ENCODE measurements at places on chromosomes 13 and 19. TPM values are rescaled to one million over a fixed set of nuclear protein-coding genes. Genes with fewer than 3 reads are reported as not detected.

ZNF256 gene
- 12.0 TPM for total RNA-seq

NCAN gene
- total RNA-seq: 0.42 TPM

SLC8A2 gene
- total RNA-seq: 1.5 TPM

SIGLEC12 gene
- 0.11 TPM for total RNA-seq

SIGLEC11 gene
- total RNA-seq: 1.7 TPM

INAFM1 gene
- total RNA-seq: 2.8 TPM

DNA sequence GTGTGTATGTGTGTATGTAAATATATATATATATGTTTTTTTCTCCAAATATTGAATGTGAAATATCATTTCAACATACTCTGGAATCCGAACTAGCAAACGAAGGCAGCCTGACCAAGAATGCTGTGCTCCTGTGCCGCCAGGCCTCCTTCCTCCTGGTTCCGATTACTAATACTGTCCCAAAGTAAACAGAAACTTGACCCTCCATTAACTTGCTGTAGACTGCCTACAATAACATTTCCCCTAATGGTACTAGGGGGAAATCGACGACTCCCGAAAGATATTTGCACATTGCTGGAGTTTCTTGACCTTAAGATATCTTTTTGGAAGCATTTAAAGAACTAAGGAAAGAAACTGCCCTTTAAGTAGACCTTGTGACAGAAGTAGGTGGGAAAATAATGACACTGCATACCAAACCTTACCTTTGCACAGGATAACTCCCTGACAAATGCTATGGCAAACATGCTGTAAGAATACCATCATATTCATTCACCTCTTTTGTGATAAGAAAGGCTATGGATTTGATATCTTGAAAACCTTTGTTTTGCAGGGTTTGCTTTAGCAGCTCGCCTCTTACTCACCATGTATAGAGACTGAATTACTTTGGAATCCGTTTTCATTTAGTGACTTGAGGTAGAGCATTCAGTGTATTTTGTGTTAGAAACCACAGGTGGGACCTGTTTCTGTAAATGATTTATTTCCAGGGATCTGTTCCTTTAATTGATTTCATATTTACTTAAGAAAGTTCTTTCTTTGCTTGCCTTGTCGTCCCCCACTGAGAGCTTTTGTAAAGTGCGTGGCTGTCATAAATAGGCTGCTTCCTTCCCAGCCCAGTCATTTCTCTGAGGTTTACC is 80.1 kb downstream of the KLF5 start:
- no peak for DNase-seq

GRCh38 chr13:45441633-45442032 is 23.1 kb upstream of the COG3 start:
- DNase-seq: no peak

DNA sequence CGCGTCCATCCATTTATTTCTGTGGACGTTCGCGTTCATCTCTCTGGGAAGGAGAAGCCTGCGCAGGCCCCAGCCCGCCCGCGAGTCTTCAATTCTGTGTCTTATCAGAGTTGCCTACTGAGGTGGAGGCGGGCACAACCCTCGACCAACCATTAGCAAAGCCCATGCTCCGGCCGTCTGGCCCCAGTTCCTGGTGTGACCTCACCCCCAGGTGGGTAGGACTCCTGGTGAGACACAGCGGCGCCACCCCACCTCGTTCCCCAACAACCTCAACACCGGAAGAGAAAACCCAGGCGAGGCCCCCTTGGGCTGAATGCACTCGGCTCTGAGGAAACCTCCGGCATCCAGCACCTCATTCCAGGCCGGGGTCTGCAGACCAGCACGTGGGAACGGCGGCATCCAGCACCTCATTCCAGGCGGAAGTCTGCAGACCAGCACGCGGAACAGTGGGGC is 14.7 kb downstream of the ZNF787 start:
- DNase-seq: no peak

DNA sequence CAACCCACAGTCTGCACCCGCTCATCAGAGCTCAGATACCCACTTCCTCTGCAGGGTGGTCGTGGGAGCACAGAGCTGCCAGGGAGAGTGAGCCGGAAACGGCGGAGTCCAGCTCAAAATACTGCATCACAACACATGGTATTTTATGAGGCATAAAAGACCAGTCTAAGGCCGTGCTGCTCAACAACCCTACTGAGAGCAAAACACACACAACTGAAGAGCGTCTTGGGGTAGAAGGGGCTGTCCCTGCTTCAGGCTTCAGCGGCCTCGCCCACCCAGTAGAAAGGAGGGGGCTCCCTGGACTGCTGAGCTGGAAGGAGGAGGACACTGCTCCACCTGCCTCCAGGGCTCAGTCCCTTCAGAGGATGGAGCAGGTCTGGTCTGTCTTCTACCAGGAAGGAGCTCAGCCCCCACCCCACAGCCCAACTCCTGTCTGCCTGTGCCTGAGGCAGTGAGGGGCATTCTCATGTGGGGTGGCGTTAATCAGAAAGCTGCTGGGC is 36.9 kb downstream of the NAXD start:
- no peak for DNase-seq

DNA sequence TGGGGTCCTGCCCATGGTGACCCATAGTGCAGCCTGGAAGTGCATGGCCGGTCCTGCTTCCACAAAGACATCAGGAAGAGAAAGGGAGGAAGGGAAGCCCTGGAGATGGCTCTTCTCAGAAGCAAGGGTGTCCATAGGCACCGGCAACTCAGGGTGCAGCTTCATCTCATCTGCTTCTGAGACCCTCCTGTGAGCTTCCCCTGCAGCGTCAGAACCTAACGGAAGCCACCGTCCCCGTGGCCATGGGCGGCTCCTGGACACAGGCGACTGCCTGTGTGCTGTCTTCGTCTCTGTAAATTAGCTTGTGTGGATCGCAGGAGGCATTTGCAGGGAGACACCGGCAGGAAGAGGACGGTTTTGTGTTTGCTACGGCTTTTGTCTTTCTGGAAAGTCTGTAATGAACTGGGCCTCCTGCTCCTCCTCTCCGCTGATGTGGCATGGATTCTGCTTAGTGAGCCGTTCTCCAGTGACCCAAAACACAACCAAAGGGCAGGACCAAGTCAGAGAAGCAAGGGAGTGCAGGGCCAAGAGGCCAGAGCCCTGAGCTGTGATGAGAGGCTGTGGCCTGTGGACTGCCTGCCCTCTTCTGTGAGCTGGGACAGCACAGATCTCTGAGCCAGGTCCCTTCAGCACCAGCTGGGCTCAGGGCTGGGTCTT is 2.5 kb downstream of the ATP4B start:
- no peak for DNase-seq

DNA sequence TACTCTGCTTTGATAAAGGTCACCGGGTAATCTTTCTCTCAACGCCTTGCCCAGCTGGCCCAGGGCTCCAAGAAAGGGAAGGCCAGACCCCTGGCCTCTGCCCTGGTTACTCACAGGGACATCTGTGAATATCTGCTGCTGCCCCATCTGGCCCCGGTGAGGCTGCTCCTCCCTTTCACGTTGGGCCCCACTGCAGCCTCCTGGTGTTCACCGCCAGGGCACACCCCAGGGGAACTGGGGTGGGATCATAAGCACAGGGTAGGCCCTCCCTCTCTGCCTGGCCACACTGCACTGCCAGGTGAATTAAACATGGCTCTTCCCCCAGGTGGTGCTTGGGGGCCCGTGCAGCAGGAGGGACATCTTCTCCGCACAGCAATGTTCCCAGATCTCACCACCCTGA is 12.7 kb downstream of the LAIR1 start:
- no peak for DNase-seq

DNA sequence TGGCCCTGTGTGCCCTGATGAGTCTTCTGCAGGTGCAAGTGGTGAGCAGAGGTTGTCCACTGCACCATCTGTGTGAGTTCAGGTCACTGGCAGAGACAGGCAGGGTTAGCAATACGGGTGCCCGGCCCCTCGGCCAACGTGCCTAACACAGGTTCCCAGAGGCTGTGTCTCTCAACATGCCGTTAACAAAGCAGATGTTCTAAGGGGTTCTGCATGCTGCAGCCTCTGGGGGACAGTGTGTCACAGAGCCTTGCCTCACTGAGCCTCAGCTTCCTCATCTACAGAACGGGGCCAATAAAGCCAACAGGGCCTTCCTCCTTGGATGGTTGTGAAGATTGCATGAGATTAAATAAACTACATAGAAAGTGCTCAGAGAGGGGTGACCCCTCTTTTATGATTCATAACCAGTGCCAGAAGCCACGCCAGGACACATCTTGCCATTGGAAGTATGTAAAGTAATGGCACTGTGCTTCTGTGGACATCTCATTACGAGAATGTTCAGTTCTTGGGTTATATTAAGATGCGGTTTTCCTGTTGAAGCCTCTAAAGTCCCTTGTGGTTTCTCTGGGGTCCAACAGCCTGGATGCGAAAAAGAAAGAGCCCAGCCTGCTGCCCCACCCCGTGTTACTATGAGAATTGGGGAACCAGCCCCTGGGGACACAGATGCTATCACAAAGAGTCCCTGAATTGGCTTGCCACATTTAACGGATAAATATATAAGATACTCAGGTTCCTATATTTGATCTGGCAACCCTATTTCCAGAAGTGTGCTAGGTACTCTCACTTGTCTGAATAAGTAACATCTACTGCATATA is 11.2 kb upstream of the ARHGEF18 start:
- DNase-seq: no peak

DNA sequence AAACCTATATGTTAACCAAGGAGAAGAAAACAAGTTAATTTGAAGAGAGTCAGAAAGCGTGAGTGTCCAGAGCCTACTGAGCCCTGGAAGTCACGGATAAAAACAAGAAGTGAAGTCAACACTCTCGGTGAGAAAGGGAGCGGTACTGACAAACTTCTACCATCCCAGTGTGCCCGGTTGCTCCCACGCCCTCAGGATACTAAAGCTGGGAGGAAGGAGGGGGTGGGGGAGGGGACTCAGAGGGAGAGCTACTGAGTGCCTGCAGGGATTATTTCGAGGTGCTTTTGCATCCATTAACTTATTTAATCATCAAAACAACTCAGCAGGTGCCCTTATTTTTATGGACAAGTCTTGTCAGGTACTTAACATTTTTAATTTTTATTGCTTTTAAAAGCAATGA is 166.2 kb downstream of the ZIC5 start:
- no peak for DNase-seq

- no peak for DNase-seq
Measured at GRCh38 chr19:12111176-12111575, 29.0 kb downstream of the ZNF20 start.

- no peak for DNase-seq
Measured at GRCh38 chr13:94177041-94177440, 302.4 kb downstream of the DCT start.

DNA sequence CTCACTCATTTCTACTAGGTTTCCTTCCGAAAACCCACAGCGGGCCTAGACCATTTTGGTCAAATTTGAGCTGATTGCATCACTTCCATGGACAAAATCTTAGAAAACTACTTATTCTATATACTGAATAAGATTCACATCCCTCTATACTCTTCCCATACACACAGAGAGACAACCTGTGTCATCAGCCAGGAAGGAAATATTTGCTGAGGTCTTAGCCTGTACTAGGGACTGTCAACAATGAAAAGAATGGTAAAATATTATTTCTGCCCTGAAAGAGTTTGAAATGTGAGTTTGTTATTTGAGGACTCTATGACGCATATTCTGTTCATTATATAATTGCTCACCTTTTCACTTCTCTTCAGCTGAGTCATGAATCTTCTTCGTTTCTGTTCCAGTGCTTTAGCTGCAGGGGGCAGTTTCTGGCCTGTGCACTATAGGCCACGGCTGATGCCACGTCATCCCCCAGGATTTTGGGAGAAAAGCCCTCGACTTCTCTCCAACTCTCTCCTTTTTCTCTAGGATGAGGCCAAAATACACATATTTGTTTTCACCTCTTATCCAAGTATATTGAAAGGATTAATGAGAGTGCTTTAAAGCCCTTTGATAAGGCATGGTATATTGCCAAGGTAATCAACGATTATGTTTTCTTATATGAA is 47.7 kb downstream of the GSX1 start:
- no peak for DNase-seq

DNA sequence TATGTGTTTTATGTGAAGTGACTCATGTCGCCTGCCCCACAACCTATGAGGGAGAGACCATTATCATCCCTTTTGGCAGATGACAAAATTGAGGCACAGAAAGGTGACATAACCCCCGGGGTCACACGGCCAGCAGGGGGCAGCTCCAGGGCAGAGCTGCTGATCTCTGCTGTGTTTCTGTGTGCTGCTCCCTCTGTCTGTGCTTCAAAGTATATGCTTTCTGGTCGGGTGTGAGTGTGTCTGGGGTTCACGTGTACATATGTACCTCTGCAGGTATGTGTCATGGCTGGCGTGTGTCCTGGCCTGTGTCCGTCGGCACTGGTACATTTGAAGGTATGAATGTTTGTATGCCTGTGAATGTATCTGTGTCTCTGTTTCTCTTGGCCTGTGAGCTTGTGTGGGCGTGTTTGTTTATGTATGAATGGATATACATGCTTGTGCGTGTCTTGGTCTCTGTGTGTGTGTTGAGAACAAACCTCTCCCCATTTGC is 7.1 kb downstream of the LIPE start:
- DNase-seq: no peak

DNA sequence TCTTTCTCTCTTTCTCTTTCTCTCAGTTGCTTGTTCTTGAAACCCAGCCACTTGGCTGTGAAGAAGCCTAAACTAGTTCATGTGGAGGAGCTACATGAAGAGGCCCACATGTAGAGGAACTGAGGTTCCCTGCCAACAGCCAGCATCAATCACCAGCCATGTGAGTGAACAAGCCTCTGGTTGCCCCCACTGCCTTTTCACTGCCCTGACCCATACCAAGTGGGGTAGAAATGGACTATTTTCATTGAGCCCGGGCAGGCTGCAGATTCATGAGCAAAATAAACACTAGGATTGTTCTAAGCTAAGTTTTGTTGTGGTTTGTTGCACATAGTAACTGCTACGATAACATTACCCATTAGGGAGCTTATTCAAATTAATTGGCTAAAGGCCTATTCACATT is 78.7 kb upstream of the FAM216B start:
- DNase-seq: no peak

DNA sequence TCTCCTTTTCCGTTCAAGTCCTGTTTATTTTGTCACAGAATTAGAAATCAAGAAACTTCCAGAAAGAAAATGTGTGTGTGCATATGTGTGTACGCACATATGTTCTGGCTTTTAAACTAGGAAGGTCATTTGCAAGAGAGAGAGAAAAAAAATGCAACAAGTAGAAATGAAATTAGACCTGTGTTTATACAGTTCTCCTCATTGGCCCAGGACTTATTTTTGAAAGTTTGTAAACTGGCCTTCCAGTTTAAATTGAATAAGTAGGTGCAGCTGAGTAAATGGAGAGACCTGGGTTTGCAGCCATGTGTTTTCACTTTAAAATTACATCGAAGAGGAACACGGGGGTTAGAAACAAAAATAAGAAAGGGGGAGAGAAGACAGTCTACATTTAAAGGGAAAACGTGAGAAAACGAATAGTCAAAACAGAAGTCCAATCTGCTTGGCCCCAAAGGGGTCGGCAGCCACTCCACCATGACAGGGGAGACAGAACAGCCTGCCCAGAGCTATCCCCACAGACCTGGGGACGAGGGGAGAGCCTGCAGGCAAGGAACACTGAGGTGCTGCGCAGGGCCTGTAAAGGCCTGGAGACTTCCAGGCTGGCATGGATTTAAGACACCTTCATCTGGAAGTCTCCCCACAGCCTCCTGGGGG is 216.8 kb upstream of the MAB21L1 start:
- DNase-seq: no peak

Measured in urinary bladder (tissue), 4 donors.